Fibroblast of mammary gland (primary cell): ENCODE measurements at places on chromosomes 3 and 15.
A peak's percentile ranks its signal among the peaks of the same experiment; 100 is the strongest.

- no peak for DNase-seq
These were observed 3.7 kb upstream of the KNG1 start for GRCh38 chr3:186713499-186713898.

DNA sequence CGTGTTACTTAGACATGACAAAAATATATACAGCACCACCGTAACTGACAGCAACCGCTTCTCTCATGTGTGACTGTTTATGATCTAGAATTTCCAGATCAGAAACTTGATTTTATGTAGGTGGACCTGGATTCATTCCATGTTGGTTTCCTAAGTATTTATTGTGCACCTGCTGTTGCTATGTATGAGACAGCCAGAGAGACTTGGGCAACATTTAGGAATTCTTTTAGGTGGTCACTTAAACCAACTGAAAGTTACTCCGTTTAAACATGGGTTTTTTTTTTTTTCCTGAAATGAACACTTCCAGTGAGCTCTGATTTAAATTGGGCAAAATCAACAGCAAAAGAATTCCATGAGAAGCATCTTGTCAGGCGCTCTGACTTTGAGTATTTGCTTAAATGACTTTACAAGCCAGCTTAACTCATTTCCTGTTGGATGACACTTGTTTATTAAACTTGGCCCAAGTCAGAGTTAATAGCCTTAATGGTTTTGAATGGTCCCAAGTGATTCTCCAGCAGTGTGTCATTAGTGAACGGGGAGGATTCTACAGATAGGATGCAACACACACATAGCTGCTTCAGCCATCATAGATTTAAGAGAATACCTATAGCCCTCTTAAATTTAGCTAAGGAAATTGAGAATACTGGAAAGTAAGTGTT is 31.8 kb downstream of the MITF start:
- DNase-seq = peak; percentile 62

- no peak for DNase-seq
These were observed 202.5 kb downstream of the SATB1 start for GRCh38 chr3:18222686-18223085.

- DNase-seq = no peak
These were observed 204.0 kb downstream of the TAFA4 start for GRCh38 chr3:68728343-68728742.

DNA sequence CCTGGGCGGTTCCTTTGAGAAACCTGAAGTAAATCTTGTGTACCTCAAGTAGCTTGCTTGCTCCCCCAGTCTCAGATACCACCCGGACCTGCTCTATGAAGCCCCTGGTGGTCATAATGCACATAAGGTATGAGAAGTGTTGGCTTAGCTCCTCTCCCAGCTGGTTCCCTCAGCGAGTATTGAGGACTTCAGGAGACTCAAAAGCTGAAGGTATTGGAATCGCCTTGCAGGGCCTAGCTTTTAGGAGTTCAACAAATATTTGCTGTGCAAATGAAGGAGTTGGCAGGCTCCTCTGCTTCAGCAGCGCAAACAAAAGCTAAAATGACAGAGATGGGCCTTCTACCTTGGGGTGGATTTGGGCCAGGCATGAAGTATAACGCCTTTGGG is 1.7 kb downstream of the CMTM8 start:
- peak; percentile 38 for DNase-seq

DNA sequence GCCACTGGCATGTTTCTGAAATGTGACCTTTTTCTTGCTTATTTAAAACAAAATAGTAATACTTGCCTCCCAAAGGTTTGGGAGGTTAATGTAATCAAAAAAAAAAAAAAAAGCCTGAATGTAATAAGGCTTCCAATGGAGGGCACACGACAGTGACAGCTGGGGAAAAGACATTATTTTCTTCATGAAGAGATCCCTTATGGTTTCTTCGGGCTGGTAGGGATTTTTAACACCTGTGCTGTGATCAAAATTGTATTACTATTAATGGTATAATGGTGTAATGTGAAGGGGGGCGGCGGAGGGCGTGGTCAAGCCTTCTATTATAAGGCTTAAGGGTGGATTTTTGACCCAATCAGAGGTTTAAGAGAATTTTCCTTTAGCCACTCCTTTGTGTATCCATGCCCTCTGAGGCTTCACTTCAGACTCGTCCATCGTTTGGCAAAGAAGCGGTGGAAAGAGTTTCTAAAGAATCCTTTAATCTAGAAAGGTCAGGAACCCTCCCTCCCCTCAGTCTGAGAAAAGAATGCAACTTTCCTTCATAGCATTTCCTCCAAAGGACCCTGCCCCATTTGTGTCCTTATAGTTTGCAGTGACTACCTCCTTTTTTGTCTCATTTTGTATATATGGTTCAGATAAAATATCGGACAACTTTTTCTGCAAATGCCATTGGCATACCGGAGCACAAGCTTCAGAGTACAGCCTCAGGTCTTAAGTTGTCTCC is 89.5 kb upstream of the CHD2 start:
- peak; percentile 76 for DNase-seq

DNA sequence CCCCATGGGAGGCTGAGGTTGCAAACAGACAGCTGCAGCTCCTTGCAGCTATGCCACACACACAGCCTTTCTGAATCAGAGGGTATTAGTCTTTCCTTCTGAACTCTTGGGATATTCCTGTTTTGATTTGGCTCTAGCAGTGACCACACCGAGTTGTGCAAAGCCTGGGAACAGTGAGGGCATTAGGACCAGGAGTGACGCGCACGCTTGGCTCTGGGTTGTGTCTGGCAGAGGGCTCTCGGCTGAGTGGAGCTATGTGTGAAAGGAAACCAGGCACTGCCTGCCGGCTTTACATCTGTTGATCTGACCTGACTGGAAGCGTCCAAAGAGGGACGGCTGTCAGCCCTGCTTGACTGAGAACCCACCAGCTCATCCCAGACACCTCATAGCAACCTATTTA is at the start of gene GALNT15:
TSS of gene GALNT15 (plus strand) at position 292 of the 400 bp plus-strand sequence. CDS start 472 bp downstream, outside the sequence.
- DNase-seq = peak; percentile 100

- peak; percentile 11 for DNase-seq
These were observed 26.6 kb upstream of the FLNB start for GRCh38 chr3:57981483-57982087.

- no peak for DNase-seq
These were observed 459.6 kb upstream of the DPH6 start for GRCh38 chr15:36005542-36005941.

DNA sequence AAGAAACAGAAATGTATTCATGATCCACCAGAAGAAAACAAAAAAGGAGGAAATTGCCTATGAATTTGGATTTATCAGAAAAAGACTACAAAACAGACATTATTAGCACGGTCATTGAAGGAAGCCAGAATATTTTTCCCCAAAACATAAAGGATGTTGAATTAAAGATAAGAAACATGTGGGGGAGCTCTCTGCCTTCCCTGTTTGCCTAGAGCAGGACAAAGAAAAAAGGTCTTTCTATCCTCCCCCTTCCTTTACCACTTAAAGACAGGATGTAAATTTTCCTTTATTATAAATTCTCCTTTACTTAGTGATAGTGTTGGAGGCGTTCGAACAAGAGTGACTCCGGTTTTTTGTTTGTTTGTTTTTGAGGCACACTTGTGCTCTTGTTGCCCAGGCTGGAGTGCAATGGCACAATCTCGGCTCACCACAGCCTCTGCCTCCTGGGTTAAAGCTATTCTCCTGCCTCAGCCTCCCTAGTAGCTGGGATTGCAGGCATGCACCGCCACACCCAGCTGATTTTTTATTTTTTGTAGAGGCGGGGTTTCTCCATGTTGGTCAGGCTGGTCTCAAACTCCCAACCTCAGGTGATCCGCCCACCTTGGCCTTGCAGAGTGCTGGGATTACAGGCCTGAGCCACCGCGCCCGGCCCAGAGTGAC is 14.9 kb upstream of the RPN1 start:
- DNase-seq = no peak

GRCh38 chr3:150945226-150946032 is 27.1 kb downstream of the CLRN1 start:
- DNase-seq = peak; percentile 87

- no peak for DNase-seq
These were observed 15.6 kb downstream of the HCLS1 start for GRCh38 chr3:121645054-121645453.

DNA sequence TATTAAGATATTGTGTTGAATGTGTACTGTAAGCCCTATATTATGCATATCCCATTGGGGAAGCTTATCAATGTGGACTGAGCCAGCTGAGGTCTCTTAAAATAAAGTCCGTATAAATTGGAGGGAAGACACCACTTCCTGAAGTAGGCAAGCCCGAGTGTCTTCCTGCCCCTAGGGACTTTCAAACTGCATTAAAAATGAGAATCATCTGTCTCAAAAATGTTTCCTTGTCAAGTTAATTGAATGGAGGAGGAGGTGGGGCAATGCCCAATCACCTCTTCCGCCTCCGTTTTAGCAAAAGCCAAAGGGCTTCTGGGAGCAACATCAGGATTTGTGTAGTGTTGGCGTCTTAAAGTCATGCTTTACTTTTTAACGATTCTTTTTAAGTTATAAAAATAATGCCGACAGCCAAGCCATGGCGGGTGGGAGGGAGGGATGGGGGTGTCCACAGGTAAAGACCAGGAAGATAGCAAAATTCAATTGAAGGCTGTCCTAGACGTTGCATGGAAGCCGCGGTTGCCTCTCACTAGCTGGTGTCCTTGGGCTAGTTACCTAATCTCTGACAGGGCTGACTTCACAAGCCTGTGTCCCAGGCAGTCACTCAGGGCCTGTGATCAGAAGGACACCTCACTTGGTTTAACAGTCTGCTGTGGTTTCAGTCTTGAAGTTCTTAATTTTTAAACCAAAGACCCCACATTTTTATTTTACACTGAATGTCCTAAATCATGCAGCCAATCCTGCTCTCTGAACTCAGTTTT is 524.9 kb upstream of the PROK2 start:
- DNase-seq = no peak

DNA sequence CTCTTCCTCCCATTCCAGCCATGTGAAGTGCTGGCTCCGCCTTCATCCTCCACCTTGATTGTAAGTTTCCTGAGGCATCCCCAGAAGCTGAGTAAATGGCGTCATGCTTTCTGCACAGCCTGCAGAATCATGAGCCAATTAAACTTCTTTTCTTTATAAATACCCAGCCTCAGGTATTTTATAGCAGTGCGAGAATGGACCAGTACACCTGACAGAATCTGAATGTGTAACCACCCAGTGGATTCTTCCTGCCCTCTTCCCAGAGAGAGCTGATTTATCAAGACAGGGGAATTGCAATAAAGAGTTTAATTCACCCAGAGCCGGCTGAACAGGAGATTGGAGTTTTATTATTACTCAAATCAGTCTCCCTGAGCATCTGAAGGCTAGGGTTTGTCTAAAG is 86.6 kb downstream of the C3orf70 start:
- no peak for DNase-seq

- DNase-seq = no peak
These were observed 19.9 kb downstream of the RARB start for GRCh38 chr3:25447925-25448324.

GRCh38 chr15:39354189-39354588 is 226.7 kb upstream of the THBS1 start:
- DNase-seq = no peak

DNA sequence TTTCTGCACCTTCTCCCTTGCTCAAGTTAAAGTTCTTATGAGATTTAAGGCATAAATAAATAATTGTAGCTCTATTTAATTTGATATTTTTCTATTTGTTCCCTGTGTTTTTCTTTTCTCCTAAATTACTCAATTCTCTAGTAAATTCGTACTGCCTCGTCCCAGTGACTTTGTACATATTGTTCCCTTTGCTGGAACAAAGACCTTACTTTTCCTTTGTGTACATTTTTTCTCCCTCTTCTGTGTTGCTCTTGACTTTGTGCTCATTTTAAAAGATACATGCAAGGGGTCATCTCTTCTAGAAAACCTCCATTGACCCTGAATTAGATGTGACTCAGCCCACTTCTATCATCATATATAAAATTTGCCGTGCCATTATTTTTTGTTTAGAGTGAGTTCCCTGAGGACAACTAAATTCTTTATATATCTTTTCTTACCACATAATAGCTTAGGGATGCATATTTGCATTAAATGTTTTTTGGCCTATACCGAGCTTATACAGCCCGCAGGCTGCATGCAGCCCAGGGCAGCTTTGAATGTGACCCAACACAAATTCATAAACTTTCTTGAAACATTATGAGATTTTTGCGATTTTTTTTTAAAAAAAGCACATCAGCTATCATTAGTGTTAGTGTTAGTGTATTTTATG is 29.6 kb downstream of the PPP4R2 start:
- no peak for DNase-seq

DNA sequence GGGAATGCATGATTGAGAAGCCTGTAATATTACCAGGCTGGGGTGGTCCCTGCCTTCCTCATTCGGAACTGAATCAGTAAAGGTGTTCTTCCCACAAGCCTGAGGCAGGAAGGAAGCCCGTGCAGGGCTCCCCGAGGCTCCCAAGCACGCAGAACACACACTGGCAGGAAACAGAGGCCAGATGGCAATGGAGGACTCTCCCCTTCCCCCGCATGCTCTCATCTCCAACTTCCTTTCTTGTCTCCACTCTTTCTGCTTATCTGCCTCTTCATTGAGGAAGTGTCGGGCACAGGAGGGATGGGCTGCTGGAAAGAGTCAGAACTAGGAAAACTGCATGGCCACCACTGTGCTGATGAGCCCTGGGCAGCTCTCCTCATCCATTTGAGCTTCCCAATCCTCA is 123.5 kb downstream of the NUP210 start:
- DNase-seq = no peak

- DNase-seq = no peak
These were observed 46.5 kb upstream of the PIK3CB start for GRCh38 chr3:138881233-138881632.

DNA sequence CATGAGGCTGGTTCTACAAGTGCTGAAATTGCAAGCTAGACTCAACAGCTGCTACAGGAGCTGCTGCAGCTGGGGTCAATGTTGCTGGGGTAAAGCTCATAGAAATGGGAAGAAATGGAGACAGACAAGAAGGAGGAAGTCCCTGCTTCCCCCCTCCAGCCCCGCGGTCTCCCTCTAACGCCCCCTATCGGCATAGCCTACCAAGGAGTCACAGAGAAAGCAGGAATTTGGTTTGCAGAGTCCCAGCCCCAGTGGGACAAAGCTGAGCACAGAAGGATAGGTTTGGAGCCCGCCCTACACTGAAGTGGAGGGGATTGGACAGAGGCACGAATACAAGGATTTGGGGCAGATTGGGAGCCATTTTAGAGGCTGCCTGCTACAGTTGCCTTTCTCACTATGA is 176.9 kb upstream of the ANKRD28 start:
- no peak for DNase-seq

DNA sequence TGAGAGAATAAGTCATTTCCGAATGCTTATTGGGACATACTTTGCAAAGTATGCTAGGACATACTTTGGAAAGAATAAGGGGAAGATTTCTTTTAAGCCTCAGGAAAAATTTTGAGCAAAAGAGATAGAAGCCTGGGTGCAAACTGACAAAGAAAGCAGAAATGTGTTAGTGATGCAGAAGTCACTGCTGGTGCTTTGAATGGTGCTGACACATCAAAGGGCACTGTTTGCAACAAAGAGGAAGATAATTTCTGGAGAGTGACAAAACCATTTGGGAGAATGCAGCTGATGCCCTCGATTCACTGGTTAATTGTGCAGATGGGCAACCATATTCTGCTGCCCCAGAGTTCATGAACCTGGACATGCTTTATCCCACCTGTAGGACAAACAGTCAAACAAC is 11.0 kb upstream of the RAP2B start:
- DNase-seq = no peak
